Type B pancreatic cell (in vitro differentiated cells): ENCODE measurements at places on chromosomes 5 and 9.
A peak's percentile ranks its signal among the peaks of the same experiment; 100 is the strongest.

- no peak for DNase-seq
- H3K4me3 ChIP-seq, result peak overlapping the region; percentile 94
- H3K27ac ChIP-seq, result peak overlapping the region; percentile 81
- H3K36me3 ChIP-seq, result peaks cover 12% of the 10 kb centered on the region
- H3K4me1 ChIP-seq, result peaks cover 30% of the 10 kb centered on the region
- no peaks in the 10 kb centered on the region for H3K27me3 ChIP-seq
These were observed 764 bp upstream of the VDAC1 start for GRCh38 chr5:134005417-134006061.

- no peaks in the 10 kb centered on the region for H3K36me3 ChIP-seq
- H3K4me1 ChIP-seq, result peaks cover 49% of the 10 kb centered on the region
- peak overlapping the region; percentile 88 for H3K4me3 ChIP-seq
- peak overlapping the region; percentile 87 for H3K27ac ChIP-seq
- DNase-seq, result no peak
These were observed 730 bp downstream of the WWC1 start for GRCh38 chr5:168291964-168292785.

DNA sequence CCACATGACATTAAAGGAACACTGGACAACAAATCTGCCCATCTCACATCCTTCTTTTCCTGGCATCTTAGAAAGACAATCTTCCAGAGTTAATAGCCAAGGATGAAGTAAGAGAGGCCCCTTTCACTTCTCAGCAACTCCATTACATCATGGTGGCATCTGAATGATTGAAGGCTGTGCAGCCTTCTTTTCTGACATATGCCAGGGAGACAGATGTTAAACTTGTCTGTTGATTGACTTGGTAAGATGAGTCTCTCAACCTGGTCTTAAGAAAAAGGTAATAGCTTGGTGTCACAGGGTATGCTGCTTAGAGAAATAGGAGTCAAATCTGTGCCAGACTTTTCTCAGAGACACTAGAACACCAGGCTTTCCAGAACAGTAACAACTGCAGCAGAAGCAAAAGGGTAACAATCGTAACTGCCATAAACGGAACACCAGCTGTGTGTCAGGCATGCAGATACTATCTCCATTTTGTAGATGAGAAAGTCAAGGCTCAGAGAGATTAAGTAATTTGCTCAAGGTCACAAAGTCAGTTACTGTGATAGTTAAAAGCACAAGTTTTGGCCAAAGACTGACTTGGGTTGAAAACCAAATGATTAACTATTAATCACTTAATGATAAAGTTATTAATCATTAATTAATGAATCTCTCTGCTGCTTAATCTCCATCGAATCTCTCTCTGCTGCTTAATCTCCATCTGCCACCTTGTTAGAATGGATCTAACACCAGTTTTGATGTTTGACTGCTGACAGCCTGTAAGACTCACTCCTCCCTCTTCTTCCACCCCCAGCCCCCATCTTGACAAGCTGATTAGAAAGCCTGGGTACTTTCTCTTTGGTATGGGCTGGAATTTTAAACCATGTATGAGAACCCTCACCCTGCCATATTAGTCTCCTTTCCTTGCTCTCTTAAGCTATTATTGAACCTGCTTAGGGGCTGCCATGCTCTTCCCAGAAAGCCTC lies 353.5 kb downstream of the ENC1 start:
- no peak overlapping the region for H3K27ac ChIP-seq
- peaks cover 10% of the 10 kb centered on the region for H3K4me1 ChIP-seq
- peaks cover 4% of the 10 kb centered on the region for H3K27me3 ChIP-seq
- H3K4me3 ChIP-seq, result no peak overlapping the region

- no peak overlapping the region for H3K27ac ChIP-seq
- no peak for DNase-seq
- H3K4me1 ChIP-seq, result peaks cover 24% of the 10 kb centered on the region
- peaks cover 3% of the 10 kb centered on the region for H3K36me3 ChIP-seq
- no peak overlapping the region for H3K4me3 ChIP-seq
These were observed 34.2 kb upstream of the TIFAB start for GRCh38 chr5:135486131-135487036.

GRCh38 chr9:33170464-33171415 lies 3.6 kb upstream of the B4GALT1 start:
- H3K36me3 ChIP-seq, result no peaks in the 10 kb centered on the region
- no peak for DNase-seq
- no peaks in the 10 kb centered on the region for H3K27me3 ChIP-seq
- no peak overlapping the region for H3K27ac ChIP-seq

- H3K27me3 ChIP-seq, result no peaks in the 10 kb centered on the region
- no peak overlapping the region for H3K27ac ChIP-seq
- H3K4me3 ChIP-seq, result no peak overlapping the region
- peaks cover 9% of the 10 kb centered on the region for H3K4me1 ChIP-seq
- peak; percentile 67 for DNase-seq
- H3K36me3 ChIP-seq, result peaks cover 6% of the 10 kb centered on the region
These were observed 43.7 kb downstream of the PHF2 start for GRCh38 chr9:93620041-93620506.

GRCh38 chr5:68239487-68239886 lies 23.9 kb downstream of the PIK3R1 start:
- peak overlapping the region; percentile 76 for H3K27ac ChIP-seq
- DNase-seq, result no peak
- H3K27me3 ChIP-seq, result no peaks in the 10 kb centered on the region
- H3K4me3 ChIP-seq, result peak overlapping the region; percentile 60

GRCh38 chr5:2653991-2654390 lies 97.5 kb downstream of the IRX2 start:
- H3K36me3 ChIP-seq, result no peaks in the 10 kb centered on the region
- H3K4me3 ChIP-seq, result no peak overlapping the region
- H3K27ac ChIP-seq, result no peak overlapping the region
- no peak for DNase-seq

GRCh38 chr9:93996367-93996766 lies 41.2 kb upstream of the BARX1 start:
- H3K27ac ChIP-seq, result no peak overlapping the region
- H3K4me1 ChIP-seq, result no peaks in the 10 kb centered on the region
- peaks cover 22% of the 10 kb centered on the region for H3K27me3 ChIP-seq
- no peak overlapping the region for H3K4me3 ChIP-seq
- no peak for DNase-seq
- H3K36me3 ChIP-seq, result no peaks in the 10 kb centered on the region

- no peak overlapping the region for H3K27ac ChIP-seq
- H3K27me3 ChIP-seq, result no peaks in the 10 kb centered on the region
- no peak overlapping the region for H3K4me3 ChIP-seq
These were observed 241.4 kb downstream of the FSTL4 start for GRCh38 chr5:133370904-133371303.

DNA sequence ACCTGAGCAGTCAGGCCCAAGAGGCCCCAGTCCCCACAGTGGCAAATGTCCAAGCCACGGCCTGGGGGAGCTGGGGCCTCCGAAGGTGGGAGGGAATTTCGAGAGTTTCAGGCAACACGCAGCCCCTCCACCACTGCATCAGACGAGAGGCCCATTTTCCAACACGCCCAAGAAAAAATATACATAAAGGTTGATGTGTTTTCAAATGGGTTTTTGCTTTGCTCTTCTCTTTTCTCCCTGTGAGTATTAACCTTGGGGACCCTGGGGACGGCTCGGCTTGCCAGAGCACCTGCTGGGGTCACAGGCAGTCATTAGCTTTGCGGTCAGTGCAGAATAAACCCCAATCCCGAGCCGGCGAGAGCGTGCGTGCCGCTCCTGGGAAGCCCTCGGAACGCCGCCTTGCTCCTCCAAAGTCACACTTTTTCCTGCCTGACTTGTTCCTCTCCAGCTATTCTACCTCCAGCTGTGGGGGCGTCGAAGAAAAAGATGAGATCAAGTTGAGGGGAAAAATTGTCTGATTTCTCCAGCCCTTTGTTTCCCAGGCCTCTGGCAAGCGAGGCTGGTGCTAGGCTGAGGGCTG lies 31.5 kb downstream of the ASS1 start:
- H3K36me3 ChIP-seq, result no peaks in the 10 kb centered on the region
- H3K4me3 ChIP-seq, result no peak overlapping the region
- no peaks in the 10 kb centered on the region for H3K4me1 ChIP-seq
- H3K27me3 ChIP-seq, result peaks cover 15% of the 10 kb centered on the region
- DNase-seq, result no peak

- no peak for DNase-seq
- no peak overlapping the region for H3K27ac ChIP-seq
- H3K4me3 ChIP-seq, result peak overlapping the region; percentile 55
- H3K27me3 ChIP-seq, result peaks cover 3% of the 10 kb centered on the region
- H3K4me1 ChIP-seq, result peaks cover 10% of the 10 kb centered on the region
These were observed 458.5 kb downstream of the RAB3C start for GRCh38 chr5:59041355-59041754.

DNA sequence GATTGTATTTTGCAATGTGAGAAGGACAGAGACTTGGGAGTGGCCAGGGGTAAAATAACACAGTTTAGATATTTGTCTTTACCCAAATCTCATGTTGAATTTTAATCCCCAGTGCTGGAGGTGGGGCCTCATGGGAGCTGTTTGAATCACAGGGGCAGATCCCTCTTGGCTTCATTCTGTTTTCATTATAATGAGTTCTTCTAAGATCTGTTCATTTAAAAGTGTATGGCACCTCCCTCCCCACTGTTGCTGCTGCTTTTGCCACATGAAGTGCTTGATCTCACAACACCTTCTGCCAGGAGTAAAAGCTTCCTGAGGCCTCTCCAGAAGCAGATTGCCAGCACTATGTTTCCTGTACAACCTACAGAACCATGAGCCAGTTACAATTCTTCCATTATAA lies 28.1 kb downstream of the COX7C start:
- DNase-seq, result no peak
- H3K27me3 ChIP-seq, result no peaks in the 10 kb centered on the region
- H3K4me3 ChIP-seq, result no peak overlapping the region
- H3K36me3 ChIP-seq, result no peaks in the 10 kb centered on the region
- H3K27ac ChIP-seq, result no peak overlapping the region
- H3K4me1 ChIP-seq, result no peaks in the 10 kb centered on the region

DNA sequence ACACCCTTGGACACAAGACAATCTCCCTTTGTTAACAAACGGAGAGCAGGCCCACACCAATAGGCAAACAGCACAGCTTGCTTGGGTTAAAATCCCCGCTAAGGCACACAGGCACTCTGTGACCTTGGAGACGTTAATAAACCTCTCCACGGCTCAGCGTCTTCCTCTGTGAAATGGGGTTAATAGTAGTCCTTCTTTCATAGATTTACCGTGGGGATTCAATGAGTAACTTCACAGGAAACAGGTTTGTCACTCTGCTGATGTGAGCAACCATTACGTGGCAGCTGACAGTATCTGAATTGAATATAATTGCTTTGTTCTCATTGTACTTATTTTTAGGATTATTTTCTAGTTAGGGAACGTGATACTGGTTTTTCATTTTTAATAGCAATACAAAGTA lies 65.2 kb upstream of the ADRA1B start:
- H3K27ac ChIP-seq, result no peak overlapping the region
- H3K36me3 ChIP-seq, result no peaks in the 10 kb centered on the region
- H3K27me3 ChIP-seq, result peaks cover 17% of the 10 kb centered on the region
- no peak for DNase-seq
- no peaks in the 10 kb centered on the region for H3K4me1 ChIP-seq

DNA sequence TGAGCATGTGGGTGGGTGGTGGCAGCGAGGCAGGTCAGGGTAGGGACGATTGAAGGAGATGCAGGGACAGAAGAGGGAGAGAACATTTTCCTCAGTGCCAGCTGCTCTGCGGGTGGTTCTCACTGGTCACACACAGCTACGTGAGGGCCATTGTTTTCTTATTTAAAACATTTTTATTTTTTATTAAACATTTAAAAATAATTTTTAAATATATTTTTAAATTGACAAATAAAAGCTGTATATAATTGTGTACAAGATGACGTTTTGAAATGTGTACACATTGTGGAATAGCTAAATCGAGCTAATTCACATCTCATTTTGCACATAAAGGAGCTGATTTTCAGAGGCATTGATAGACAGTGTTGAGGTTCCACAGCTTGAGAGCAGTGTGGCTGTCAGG lies 14.0 kb downstream of the FAM240B start:
- no peak overlapping the region for H3K27ac ChIP-seq
- H3K36me3 ChIP-seq, result no peaks in the 10 kb centered on the region
- no peaks in the 10 kb centered on the region for H3K4me1 ChIP-seq

DNA sequence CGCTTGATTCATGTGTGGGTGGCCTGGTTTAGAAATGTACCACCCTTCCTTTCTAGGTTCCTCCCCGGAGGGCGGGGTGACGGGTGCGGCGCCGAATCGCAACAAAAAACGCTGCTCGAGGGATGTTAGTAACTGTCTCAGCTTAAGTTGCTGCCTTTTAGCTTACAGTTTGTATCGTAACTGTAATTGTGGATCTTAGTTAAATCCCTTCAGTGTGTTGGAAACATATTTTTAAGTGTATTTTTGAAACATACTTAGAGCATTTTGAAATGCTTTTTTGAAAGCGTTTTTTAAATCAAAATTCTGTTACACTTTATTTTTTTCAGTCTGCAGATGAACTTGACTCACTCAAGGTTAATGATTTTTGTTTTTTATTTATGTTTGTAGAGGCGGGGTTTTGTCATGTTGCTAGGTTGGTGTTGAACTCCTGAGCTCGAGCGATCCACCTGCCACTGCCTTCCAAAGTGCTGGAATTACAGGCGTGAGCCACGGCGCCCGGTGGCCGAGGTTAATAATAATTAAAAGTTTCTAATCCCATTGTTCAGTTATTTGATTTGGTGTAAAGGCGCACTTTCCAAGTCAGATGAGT lies 997 bp upstream of the CHD1 start:
- H3K27ac ChIP-seq, result peak overlapping the region; percentile 100
- peak overlapping the region; percentile 97 for H3K4me3 ChIP-seq
- no peak for DNase-seq
- peaks cover 9% of the 10 kb centered on the region for H3K36me3 ChIP-seq

GRCh38 chr9:111644195-111644772 lies 13.2 kb downstream of the DNAJC25 start:
- H3K36me3 ChIP-seq, result peaks cover 25% of the 10 kb centered on the region
- no peak overlapping the region for H3K27ac ChIP-seq

- H3K27ac ChIP-seq, result no peak overlapping the region
- no peak for DNase-seq
- H3K36me3 ChIP-seq, result no peaks in the 10 kb centered on the region
- H3K4me3 ChIP-seq, result no peak overlapping the region
- no peaks in the 10 kb centered on the region for H3K27me3 ChIP-seq
These were observed 37.3 kb downstream of the SEC61B start for GRCh38 chr9:99259231-99259918.

DNA sequence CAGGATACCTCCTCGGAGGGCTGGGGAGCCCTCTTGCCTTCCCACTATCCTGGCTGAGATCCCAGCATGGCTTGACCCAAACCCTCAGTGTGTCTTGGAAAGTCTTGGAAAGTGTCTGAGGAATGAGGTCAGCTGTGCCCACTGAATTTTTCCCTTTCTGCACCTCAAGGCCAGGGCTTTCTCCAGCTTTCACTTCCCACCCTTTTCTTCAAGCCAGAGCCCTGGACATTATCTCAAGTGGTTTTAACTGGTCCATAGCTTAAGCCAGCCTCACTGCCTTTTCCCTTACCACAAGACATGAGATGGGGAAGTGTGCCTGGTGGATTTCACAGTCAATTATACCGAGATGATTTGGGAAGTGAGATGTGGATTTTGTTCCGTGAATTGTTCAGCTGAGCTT lies 35.7 kb upstream of the LHX2 start:
- H3K27me3 ChIP-seq, result peaks cover 37% of the 10 kb centered on the region
- no peak for DNase-seq
- H3K36me3 ChIP-seq, result no peaks in the 10 kb centered on the region
- no peaks in the 10 kb centered on the region for H3K4me1 ChIP-seq
- no peak overlapping the region for H3K27ac ChIP-seq
